ENCODE measurements at places on chromosomes 11 and 22.

GRCh38 chr22:47452184-47452583 lies 689.7 kb downstream of the TBC1D22A start:
- H3K27ac ChIP-seq, result no peak overlapping the region
- peaks cover 65% of the 10 kb centered on the region for H3K27me3 ChIP-seq
- no peaks in the 10 kb centered on the region for H3K36me3 ChIP-seq

GRCh38 chr11:30917859-30918478 lies 331.8 kb upstream of the MPPED2 start:
- H3K4me3 ChIP-seq, result no peak overlapping the region
- no peak for DNase-seq
- no peaks in the 10 kb centered on the region for H3K4me1 ChIP-seq
- H3K36me3 ChIP-seq, result no peaks in the 10 kb centered on the region
- no peak overlapping the region for H3K27ac ChIP-seq

DNA sequence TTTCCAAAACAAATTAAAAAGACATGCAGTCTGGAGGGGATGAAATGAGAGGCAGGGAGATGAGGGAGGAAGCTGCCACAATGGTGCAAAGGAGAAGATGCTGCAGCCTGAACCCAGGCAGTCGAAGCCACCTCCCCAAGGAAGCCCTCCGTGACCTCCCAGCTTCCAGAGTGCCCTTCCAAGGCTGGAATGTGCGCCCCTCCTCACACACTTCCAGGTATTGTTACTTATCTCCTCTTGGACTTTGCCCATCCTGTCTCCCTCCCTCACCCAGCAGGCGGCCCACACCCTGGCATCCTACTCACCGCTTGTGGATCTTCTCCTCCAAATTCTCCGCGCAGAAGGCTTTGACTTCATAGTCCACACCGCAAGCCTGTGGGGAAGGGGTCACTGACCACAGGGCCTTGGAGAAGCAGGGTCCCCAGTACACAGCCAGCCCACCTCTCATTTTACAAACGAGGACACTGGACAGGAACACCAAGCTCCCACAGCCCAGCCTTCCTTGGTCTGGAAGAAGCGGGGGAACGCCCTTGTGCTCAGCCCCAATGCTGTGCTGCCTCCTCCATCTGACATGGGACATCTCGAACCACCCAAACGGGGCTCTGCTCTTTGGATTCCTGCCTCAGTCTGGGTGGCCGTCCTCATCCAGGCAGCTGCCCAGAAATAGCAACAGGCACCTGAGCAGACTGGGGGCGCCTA lies 40.3 kb downstream of the TPBGL start:
- H3K27me3 ChIP-seq, result no peaks in the 10 kb centered on the region
- H3K36me3 ChIP-seq, result peaks cover 4% of the 10 kb centered on the region
- peak overlapping the region; percentile 44 for H3K27ac ChIP-seq
- DNase-seq, result no peak
- H3K4me3 ChIP-seq, result no peak overlapping the region
- peaks cover 28% of the 10 kb centered on the region for H3K4me1 ChIP-seq

DNA sequence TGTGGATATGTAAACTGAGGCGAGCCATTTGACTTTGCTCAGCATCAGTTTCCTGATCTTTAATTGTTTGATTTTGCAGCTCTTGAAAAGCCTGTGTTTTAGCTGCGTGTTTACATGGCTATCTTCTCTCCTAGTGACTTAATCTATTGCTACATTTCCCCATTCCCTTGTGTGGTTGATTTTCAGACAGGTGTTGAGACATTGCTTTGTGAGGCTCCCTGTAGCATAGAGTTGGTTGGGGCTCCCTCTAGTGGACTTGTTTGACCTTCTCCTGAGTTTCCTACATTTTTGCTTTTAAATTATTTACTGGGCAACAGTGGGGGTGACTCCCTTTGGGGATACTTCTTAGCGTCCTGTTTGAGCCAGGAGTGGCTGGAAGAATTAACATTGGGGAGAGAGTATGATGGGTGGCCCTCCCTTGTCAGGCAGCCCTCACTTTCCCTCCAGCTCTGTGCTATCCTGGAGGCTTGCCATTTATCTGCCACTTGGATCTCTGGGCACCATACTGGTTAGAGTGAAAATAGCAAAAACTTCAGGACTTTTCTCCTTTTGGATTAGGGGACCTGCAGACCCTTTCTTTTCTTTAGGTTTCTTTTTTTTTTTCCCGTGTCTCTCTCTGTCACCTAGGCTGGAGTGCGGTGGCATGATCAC lies 9.2 kb upstream of the CBL start:
- no peak overlapping the region for H3K27ac ChIP-seq
- H3K36me3 ChIP-seq, result no peaks in the 10 kb centered on the region
- no peaks in the 10 kb centered on the region for H3K4me1 ChIP-seq
- peaks cover 10% of the 10 kb centered on the region for H3K27me3 ChIP-seq
- no peak overlapping the region for H3K4me3 ChIP-seq

- H3K27me3 ChIP-seq, result no peaks in the 10 kb centered on the region
Measured at GRCh38 chr11:65279741-65280440, 18.1 kb downstream of the POLA2 start.

DNA sequence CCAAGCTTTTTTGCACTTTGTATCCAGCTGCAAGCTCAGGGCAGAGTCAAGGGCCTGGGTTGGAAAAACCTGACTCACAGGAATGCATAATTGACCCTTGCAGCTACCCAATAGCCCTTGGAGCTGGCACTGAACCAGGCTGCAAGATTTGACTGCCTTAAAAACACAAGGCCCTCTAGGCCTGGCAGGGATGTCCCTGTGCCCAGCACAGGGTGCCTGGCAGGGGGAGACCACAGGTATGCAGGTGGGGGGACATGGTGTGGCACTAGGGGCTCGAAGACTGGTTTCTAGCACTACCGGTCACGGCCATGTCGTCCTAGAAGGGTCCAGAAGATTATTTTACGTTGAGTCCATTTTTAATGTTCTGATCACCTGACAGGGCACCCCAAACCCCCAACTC lies 30.2 kb downstream of the SBF1 start:
- H3K4me3 ChIP-seq, result peak overlapping the region; percentile 56
- H3K36me3 ChIP-seq, result peaks cover 52% of the 10 kb centered on the region
- peak overlapping the region; percentile 86 for H3K27ac ChIP-seq
- no peaks in the 10 kb centered on the region for H3K27me3 ChIP-seq

- no peaks in the 10 kb centered on the region for H3K36me3 ChIP-seq
- H3K27ac ChIP-seq, result no peak overlapping the region
- H3K4me3 ChIP-seq, result no peak overlapping the region
- H3K27me3 ChIP-seq, result peaks cover 86% of the 10 kb centered on the region
- H3K4me1 ChIP-seq, result no peaks in the 10 kb centered on the region
- DNase-seq, result no peak
Measured at GRCh38 chr11:134464981-134465730, 53.1 kb upstream of the B3GAT1 start.

GRCh38 chr11:65298655-65299179 lies 15.9 kb upstream of the CDC42EP2 start:
- H3K4me3 ChIP-seq, result no peak overlapping the region

- H3K4me1 ChIP-seq, result peaks cover 73% of the 10 kb centered on the region
- H3K27me3 ChIP-seq, result no peaks in the 10 kb centered on the region
- peak overlapping the region; percentile 63 for H3K27ac ChIP-seq
- no peak overlapping the region for H3K4me3 ChIP-seq
Measured at GRCh38 chr22:40193429-40194421, 16.0 kb downstream of the TNRC6B start.

DNA sequence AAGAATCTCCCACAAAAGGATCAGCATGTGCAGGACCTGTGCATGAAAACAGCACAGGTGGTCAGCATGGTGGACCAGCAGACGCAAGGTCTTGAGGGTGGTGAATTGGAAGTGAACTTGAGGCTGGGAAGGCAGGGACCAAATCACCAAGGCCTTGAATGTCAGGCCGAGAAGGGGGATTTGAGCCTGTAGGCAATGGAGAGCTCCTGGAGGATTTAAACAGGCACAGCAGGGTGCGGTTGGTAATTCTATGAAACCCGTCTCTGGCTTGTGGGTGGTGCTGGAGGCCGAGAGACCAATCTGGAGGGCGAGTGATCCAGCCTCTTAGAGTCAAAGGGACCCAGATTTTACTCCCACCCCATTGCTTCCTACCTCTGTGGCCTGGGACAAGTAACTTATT lies 2.4 kb downstream of the TSKU start:
- H3K4me1 ChIP-seq, result peaks cover 9% of the 10 kb centered on the region
- H3K4me3 ChIP-seq, result no peak overlapping the region
- DNase-seq, result no peak
- peaks cover 56% of the 10 kb centered on the region for H3K27me3 ChIP-seq
- H3K27ac ChIP-seq, result no peak overlapping the region

DNA sequence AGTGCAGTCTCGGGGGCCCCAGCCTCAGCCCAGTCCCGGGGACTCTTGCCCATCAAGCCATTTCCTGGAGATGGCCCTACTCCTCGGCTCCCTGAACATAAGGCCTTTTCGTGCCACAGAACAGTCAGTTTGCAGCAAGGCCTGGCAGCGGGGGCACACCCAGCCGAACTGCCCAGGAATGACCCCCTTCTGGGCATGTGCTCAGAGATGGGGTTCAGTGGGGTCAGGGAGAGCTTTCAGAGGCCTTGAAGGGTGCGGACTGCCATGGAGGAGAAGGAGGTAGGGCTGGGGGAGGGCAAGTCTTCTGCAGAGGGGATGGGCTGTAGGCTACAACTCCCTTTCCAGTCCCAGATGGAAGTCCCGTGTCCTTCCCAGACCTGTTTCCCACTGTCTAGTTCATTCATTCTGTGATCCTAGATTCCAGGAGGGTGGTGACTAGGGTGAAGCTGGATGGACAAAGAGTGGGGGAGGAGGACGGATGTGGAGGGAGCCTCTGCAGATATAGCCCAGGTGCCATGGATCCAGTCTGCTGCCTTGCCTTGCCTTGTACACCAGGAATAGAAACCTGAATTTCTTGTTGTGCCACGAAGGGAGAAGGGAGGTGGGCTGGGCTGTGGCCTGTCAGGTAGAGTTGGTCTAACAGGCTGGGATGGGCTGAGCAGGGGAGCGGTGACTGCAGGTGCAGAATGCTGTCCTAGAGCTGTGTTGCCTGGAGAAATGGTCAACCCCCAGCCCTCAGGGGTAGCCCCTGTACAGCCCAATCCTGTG lies 14.2 kb upstream of the OMP start:
- H3K4me1 ChIP-seq, result no peaks in the 10 kb centered on the region
- no peak overlapping the region for H3K4me3 ChIP-seq
- H3K36me3 ChIP-seq, result peaks cover 3% of the 10 kb centered on the region
- no peak for DNase-seq
- no peaks in the 10 kb centered on the region for H3K27me3 ChIP-seq

DNA sequence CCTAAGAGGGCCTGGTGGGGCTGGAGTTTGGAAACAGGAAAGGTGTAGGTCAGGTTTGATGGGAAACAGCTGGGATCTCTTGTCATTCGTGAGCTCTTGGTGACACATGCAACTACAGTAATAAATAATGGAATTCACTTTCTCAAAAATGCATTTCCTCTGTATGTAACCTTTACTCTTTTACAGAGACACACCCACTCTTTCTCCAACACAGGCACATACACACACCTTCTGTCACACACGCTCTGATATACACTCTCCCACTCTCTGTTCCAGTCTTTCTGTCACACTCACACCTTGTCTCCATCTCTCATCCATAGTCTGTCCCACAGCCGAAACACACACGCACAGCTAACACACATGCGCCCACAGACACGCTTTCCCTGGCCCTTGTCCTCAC lies 6.6 kb upstream of the C22orf42 start:
- no peaks in the 10 kb centered on the region for H3K4me1 ChIP-seq
- H3K27ac ChIP-seq, result no peak overlapping the region
- H3K4me3 ChIP-seq, result no peak overlapping the region
- no peaks in the 10 kb centered on the region for H3K36me3 ChIP-seq
- H3K27me3 ChIP-seq, result peaks cover 41% of the 10 kb centered on the region

DNA sequence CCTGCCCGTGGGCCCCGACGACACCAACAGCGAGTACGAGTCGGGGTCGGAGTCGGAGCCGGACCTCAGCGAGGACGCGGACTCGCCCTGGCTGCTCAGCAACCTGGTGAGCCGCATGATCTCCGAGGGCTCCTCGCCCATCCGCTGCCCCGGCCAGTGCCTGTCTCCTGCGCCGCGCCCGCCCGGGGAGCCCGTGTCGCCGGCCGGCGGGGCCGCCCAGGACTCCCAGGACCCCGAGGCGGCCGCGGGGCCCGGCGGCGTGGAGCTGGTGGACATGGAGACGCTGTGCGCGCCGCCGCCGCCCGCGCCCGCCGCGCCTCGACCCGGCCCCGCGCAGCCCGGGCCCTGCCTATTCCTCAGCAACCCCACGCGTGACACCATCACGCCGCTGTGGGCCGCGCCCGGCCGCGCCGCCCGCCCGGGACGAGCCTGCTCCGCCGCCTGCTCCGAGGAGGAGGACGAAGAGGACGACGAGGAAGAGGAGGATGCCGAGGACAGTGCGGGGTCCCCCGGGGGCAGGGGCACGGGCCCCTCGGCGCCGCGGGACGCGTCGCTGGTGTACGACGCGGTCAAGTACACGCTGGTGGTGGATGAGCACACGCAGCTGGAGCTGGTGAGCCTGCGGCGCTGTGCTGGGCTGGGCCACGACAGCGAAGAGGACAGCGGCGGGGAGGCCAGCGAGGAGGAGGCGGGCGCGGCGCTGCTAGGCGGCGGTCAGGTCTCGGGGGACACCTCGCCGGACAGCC lies 3.8 kb downstream of the MAPK8IP2 start:
- H3K4me3 ChIP-seq, result no peak overlapping the region
- H3K27me3 ChIP-seq, result peaks cover 58% of the 10 kb centered on the region
- peaks cover 3% of the 10 kb centered on the region for H3K36me3 ChIP-seq
- no peak overlapping the region for H3K27ac ChIP-seq

- H3K27ac ChIP-seq, result no peak overlapping the region
- H3K27me3 ChIP-seq, result no peaks in the 10 kb centered on the region
- DNase-seq, result no peak
- no peaks in the 10 kb centered on the region for H3K36me3 ChIP-seq
Measured at GRCh38 chr11:8094656-8095055, 13.6 kb downstream of the TUB start.

GRCh38 chr11:73028611-73029010 lies 113.5 kb downstream of the FCHSD2 start:
- no peak overlapping the region for H3K27ac ChIP-seq
- no peaks in the 10 kb centered on the region for H3K27me3 ChIP-seq
- no peak overlapping the region for H3K4me3 ChIP-seq

DNA sequence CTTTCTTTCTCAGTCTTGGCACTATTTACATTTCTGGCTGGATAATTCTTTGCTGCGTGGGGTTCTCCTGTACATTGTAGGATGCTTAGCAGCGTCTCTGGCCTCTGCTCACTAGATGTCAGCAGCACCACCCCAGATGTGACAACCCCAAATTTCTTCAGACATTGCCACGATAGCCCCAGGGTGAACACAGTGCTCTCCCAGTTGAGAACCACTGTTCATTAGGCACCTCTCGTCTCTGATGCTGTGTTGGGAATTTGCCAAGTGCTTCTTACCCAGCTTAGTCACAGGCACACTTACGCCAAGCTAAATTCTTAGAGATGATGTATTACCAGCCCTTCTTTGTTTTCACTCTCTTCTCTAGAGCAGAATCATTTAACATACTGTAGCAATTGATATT lies 9.4 kb downstream of the TRIM6 start:
- no peak for DNase-seq
- H3K27me3 ChIP-seq, result no peaks in the 10 kb centered on the region
- no peak overlapping the region for H3K27ac ChIP-seq
- no peaks in the 10 kb centered on the region for H3K4me1 ChIP-seq
- H3K4me3 ChIP-seq, result no peak overlapping the region

GRCh38 chr22:17627961-17628405 lies 566 bp downstream of the ATP6V1E1 start:
- no peak for DNase-seq
- H3K27me3 ChIP-seq, result no peaks in the 10 kb centered on the region
- H3K36me3 ChIP-seq, result peaks cover 24% of the 10 kb centered on the region
- peak overlapping the region; percentile 94 for H3K4me3 ChIP-seq
- peaks cover 10% of the 10 kb centered on the region for H3K4me1 ChIP-seq

Measured in central memory CD8-positive, alpha-beta T cell (primary cell).